ENCODE measurements at places on chromosomes 1 and 21.

DNA sequence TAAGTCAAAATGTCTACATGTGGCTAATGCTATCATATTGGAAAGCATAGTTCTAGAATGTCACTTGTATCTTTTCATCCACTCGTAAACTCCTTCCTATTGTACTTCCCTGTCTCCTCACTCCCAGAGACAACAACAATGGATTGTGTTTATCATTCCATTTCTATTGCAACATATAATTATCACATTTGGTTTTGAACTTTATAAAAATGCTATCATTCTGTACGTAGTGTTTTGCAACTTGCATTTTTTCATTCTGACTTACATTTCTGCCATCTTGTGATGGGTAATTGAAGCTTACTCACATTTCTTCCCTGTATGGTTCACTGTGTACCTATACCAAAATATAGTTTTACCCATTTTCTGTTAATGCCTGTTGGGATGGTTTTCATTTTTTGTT lies 14.5 kb upstream of the CSF3R start:
- DNase-seq = no peak

DNA sequence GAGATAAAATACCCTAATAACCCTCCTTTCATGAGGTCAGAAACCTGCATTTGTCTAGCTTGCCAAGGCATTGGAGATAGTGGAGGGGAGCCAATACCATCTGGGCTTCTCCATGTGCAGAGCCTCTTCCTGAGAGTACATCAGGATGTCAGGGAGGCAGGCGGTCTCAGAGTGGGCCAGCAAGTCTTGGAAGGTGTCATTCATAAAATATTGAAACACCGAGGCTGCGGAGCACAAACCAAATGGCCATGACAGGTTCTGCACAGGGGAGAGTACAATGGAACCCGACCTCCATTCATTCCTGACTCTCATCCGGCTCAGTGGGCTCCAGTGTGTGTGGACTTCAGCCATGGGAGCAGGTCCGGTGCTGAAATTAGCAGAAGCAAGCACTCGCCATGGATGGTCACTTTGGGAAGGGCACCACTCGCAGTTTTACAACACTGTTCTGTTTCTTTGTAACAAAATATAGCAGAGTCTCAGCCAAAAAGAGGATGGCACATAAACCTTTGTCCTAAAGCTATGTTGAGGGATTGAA lies 446.6 kb downstream of the SIPA1L2 start:
- no peak for DNase-seq

DNA sequence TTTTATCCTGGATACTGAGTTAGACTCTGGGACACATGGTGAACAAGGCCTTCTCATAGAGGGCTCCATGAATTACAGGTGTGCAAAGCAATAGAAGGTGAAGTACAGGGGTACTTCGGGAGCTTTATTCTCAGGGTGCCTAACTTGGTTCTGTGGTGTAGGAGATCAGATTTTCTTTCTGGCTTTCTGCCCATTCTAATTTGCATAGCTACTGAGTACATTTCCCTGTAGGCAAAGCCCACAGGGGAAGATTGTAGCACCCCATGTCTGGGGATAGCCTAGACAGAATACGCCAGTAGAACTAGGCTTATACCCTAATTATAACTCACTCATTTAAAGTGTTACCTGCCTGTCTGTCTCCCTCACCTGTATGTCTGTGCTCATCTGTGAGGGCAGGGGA lies 49.7 kb downstream of the PGM1 start:
- no peak for DNase-seq

- no peak for DNase-seq
These were observed 39.5 kb downstream of the COQ8A start for GRCh38 chr1:226979517-226980121.

DNA sequence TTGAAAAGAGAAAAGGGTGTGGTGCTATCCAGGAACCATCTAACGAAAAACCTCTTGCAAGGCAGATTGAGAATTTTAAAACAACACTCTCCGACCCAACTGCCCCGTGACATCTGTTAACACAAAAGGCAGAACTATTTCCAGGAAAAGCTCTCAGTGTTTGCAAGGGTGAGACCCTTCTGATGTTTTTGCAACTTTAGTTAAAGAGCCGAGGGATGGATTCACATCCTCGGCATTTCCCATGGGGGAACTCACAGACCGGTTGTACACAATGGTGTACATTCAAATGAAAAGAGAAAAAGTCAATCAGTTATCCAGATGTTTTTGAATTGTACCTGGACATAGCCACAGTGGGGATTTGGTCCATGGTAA lies 120.0 kb downstream of the NGF start:
- DNase-seq = no peak

GRCh38 chr1:236214761-236215160 lies 67.0 kb downstream of the ERO1B start:
- no peak for DNase-seq

GRCh38 chr1:94666797-94667196 lies 125.2 kb upstream of the F3 start:
- no peak for DNase-seq

- no peak for DNase-seq
These were observed 10.3 kb upstream of the HEYL start for GRCh38 chr1:39649636-39650185.
